ENCODE measurements at places on chromosomes 2 and 18.

GRCh38 chr2:89850481-89850880 lies 1159.0 kb downstream of the RPIA start:
- no peak for DNase-seq

- DNase-seq, result peak; percentile 27
These were observed 139.5 kb downstream of the LRRC30 start for GRCh38 chr18:7370375-7370774.

GRCh38 chr2:19720306-19720705 lies 181.5 kb downstream of the TTC32 start:
- no peak for DNase-seq

- peak; percentile 7 for DNase-seq
These were observed 386.9 kb downstream of the FIGN start for GRCh38 chr2:163348857-163349380.

GRCh38 chr2:142673836-142674235 lies 203.6 kb upstream of the KYNU start:
- no peak for DNase-seq

Data from endothelial cell (in vitro differentiated cells).